ENCODE measurements at places on chromosomes 2 and 18.
A peak's percentile ranks its signal among the peaks of the same experiment; 100 is the strongest.

- no peak for DNase-seq
These were observed 326.9 kb upstream of the UBE2E3 start for GRCh38 chr2:180653481-180653880.

GRCh38 chr18:37254973-37255372, 310.6 kb downstream of the CELF4 start:
- DNase-seq: no peak

GRCh38 chr2:150156876-150157275, 330.6 kb downstream of the RND3 start:
- no peak for DNase-seq

DNA sequence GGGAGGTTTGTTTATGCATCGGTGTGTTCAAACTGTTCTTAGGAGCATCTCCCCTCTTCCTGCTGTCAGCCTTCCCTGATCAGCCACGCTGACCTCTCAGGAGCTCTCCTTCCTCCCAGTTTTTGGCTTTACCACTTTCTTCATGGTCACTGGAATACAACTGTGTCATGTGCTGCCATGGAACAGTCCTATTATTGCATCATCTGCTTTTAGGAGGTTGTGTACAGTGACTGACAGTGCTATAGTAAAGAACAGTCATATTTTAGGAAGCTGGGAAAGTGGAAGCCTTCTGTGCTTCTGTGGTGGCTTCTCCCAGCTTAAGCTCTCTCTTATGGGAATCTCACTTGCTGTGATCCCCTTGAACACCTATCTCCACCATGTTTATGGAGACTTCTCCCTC, 165.5 kb downstream of the TPGS2 start:
- DNase-seq: no peak

- no peak for DNase-seq
These were observed 672.9 kb upstream of the ACVR2A start for GRCh38 chr2:147171941-147172340.

DNA sequence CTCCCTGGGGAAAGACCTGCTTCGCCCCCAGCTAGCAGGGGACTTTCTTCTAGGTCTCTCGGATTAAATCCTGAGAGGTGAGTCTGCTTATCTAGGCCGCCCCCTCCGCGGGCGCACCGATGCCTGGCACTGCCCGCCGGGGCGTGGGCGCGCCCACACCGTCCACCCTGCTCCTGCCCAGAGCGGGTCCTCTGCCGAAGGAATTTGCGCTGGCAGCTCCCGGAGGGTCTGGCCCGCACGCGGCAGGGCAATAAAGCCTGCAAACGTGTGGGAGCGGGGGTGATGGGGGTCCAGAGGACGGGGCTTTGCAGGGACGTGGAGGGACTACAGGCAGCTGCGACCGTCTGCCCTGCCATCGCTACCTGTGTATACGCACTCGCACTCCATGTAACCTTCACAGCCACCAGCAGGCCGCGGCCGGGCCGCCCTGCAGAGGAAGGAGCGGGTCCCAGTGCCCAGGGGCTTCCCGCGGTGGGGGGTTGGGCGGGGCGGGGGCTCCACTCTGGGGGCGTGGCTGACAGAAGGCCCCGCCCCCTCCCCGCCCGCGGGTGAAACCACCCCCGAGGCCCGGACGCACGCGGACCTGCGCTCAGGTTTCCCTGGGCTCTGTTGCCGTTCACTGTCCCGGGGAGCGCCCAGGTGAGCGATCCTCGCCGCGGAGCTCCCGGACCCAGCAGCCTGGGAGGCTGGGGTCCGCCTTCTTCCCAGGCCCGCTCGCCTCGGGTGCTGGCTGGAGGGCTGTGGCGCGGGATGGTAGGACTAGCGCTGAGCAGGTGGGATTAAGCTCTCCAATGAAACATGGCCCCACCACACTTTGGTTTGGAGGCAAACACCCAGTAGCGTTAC, 174.5 kb upstream of the HS6ST1 start:
- DNase-seq: no peak

DNA sequence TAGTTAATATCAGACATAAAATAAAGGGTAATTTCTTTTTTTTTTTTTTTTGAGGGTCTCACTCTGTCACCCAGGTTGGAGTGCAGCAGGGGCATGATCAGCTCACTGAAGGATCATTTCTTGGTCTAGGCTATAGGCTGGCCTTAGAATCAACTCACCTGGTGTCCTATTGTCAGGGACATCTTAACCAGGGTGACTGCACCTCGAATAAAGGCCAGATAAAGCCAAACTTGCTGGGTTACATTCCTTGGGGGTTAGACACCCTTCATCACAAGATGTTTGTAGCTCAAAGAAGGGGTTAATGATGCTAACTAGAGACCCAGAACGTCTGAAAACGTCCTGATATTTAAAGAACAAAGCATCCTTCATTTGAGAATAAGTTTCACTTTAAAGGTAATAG, 17.9 kb downstream of the SPATA3 start:
- no peak for DNase-seq

- no peak for DNase-seq
These were observed 34.1 kb downstream of the AGAP1 start for GRCh38 chr2:235527806-235528469.

GRCh38 chr2:201969938-201970785, 63.5 kb upstream of the FZD7 start:
- DNase-seq: no peak

- peak; percentile 51 for DNase-seq
These were observed 425 bp downstream of the ASB3 start for GRCh38 chr2:53786352-53786704.

DNA sequence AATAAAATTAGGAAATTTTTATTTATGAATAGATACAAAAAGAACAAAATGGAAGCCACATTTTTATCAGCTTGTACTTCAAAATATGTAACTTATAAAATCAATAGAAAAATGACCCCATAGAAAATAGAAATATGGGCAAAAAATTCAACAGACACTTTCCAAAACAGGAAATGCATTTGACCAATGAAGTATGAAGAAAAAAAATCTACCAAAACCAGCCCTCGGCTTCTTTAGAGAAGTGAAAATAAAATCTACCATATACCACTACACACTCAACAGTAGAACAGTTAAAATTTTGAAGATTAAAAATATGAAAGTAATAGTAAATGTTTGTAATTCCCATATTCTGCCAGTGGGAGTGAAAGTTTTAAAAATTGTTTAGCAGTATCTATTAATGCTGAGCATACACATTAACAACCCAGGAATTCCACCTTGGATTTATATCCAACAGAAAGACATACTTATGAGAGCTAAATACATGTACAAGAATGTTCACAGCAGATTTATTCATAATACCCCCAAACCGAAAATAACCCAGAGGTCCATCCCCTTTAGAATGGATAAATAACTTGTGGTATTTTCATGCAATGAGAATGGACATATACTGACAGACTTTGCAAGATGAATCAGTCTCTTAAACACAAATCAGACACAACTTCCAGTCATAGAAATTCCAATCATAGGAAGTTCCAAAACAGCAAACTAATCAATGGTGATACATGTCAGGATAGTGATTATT, 318.0 kb downstream of the FIGN start:
- DNase-seq: no peak

DNA sequence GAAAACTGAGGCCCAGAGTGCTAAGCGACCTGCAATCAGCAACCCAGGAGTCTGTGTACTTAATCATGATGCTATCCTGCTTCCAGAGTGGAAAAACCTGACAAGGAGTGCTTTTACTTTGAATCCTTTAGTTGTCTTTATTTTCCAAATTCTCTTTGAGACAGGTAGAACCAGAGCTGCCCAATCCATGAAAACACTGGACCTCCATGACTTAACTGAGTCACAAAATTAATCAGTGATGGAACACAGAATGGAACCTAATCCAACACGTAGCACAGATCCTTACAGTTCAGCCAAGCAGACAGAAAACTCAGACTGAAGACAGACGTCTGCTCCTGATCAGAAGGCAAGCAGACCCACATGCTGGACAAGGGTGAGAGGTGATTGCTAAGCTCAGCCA, 175.6 kb downstream of the BCL11A start:
- no peak for DNase-seq

GRCh38 chr2:191748059-191748461, 70.1 kb downstream of the NABP1 start:
- peak; percentile 19 for DNase-seq

- DNase-seq: no peak
These were observed 29.9 kb downstream of the SESTD1 start for GRCh38 chr2:179234658-179235240.

DNA sequence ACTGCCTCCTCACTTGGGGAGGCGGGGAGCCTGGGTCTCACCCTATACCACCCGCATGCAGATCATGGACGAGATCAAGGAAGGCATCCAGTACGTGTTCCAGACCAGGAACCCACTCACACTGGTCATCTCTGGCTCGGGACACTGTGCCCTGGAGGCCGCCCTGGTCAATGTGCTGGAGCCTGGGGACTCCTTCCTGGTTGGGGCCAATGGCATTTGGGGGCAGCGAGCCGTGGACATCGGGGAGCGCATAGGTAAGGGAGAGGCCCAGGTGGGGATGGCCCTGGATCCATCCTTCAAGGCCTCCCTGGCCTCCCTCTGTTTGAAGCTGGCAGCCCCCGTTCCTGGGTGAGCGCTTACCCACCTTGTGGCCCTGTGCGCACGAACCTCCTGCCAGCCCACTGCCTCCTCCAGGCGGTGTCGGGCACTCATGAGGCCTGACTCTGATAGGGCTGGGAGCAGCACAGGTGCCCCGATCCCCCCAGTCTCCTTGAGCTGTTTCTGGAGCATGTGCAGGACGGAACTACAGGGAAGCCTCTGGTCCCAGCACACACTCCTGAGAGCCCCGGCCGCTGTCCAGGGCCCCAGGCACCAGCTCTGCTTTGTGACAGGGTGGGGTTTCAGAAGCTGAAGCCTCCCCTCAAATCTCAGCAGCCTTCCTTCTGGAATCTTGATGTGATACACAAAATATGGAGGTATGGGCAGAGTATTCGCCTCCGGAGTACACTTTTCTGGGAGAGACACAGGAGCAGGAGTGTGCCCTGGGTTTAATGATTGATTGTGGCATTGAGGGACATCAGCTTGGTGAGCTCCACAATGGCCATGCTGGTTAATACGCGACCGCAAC, 708 bp downstream of the AGXT start:
- DNase-seq: no peak

DNA sequence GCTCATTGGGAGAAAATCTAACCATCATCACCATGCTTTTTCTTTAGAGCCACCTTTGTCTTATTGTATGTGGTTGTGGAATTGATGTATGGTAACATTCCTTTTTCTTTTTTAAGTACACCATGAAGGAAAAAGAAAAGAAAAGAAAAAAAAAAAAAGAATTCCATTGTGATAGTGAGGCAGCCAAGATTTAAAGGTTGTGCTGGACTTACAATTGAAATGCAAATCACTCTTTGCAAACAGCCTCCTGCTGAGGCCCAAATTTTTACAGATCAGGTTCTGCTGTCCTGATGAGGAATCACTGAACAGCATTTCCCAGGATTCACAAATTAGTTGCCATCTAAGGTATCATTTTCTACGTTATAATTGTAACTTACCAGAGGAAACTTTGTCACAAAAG, 1101.0 kb upstream of the FANCL start:
- no peak for DNase-seq

DNA sequence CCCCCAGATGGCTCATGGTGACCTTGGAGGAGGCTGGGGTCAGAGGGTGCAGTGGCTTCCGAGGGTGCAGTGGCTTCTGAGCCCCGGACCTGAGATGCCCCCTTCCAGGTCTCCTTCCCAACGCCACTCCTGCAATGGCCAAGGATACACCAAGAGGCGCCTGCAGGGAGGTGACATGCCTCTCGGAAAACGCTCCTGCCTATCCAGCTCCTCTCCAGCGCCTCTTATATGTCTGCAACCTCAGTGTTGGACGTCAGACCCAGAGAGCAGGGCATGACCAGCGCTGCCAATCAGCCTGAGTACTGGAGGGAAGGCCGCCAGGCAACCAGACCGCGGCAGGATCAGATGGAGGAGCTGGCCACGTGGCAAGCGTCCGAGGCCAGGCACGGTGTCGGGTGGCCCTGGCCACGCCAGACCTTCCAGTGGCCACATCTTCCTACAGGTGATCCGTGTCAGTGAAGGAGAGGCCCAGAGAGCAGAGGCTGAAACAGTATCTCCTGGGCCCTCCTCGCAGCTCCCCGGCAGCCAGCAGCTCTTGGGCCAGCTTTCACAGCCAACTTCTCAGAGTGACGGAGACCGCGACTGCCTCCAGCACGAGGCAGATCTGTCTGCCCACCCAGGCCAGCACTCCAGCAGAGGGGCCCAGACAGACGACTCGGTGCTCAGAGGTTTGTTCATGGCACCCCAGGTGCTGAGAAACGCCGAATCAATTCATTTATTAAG, 199.5 kb upstream of the SALL3 start:
- no peak for DNase-seq

- DNase-seq: no peak
These were observed 5.0 kb downstream of the RFX8 start for GRCh38 chr2:101469863-101470262.

- DNase-seq: no peak
These were observed 34.2 kb downstream of the GKN2 start for GRCh38 chr2:68918497-68918896.

DNA sequence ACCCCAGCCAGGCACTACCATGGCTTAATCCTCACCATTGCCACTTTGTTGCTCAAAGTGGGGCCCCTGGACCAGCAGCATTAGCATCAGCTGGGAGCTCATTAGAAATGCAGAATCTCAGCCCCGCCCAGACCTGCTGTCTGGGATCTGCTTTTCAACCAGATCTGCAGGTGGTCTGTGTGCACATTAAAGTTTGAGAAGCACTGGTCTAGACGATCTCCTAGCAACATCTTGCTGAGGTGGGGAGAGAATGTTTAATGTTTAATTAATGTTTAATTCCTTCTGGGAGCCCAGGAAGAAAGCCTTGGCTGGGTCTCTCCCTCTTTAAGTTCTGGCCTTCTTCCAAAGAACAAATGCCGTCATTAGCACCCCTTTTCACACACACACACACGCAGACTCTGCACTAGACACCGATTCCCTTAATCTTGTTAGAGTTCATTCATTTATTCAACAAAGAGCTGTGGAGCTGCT, 53.7 kb downstream of the EDAR start:
- no peak for DNase-seq

- no peak for DNase-seq
These were observed 367.2 kb upstream of the KCNH7 start for GRCh38 chr2:163205589-163206254.

- no peak for DNase-seq
These were observed 158.6 kb downstream of the TXNL1 start for GRCh38 chr18:56479841-56480240.

DNA sequence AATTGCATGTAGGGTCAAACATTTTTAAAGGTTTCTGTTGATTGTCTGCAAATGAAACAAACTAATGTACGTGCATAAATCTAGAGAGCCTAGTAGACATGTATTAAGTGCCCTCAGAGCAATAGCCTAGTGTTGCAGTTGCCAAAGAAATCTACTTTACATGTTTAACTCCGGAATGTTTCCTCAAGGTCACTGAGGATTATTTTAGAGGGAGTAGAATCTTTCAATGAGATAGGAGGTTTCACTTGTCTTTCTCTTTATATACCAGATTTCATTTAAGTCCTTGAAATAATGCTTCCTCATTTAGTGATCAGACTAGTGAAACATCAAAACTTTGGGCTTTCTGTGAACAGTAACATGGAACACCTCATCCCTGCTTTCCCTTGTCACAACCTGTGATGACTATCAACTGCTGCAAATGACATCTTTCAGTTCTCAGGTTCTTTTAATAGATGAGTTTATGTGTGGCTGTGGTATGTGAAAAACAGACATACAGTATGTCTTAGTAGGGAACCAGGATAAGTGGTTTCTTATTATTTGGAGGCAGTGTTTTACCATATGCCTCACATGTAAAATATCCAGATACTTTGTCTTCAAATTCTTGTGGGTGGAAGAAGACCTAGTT, 5.5 kb downstream of the UBE2E3 start:
- DNase-seq: no peak

- no peak for DNase-seq
These were observed 76.1 kb downstream of the MBP start for GRCh38 chr18:77056344-77057005.

All from activated T-cell treated with anti-CD3 and anti-CD28 coated beads, Interleukin-2, amount 50 U/mL, for 48 hours (primary cell).